NAMALWA (cell line): ENCODE measurements at places on chromosomes 16 and 17.
A peak's percentile ranks its signal among the peaks of the same experiment; 100 is the strongest.

GRCh38 chr16:30761928-30762902 is at the start of the genes CFAP119 and RNF40:
Gene CFAP119 (minus strand): TSS chr16:30762062. CDS start chr16:30761748, 314 bp downstream.
Gene RNF40 (plus strand): TSS chr16:30762322. CDS start chr16:30762546, 224 bp downstream.
- peak; percentile 96 for DNase-seq

DNA sequence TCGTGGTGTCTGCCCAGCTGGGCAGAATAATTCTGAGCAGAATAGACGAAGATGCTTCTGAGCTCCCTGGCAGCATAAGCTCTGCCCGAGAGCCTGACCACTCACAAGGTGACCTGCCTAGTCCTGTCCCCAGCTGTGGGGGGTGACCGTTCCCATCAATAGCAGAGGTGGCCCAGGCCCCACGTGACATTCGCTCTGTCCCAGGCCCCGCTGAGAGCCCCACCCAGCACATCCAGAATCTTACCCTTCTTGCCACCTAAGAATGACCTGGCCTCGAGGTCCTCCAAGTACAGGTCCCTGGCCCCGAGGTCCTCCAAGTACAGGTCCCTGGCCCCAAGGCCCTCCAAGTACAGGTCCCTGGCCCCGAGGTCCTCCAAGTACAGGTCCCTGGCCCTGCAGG is 695 bp upstream of the TMEM204 start:
- no peak for DNase-seq

- peak; percentile 84 for DNase-seq
Observed at GRCh38 chr17:39174920-39175694, 9.1 kb upstream of the ARL5C start.

DNA sequence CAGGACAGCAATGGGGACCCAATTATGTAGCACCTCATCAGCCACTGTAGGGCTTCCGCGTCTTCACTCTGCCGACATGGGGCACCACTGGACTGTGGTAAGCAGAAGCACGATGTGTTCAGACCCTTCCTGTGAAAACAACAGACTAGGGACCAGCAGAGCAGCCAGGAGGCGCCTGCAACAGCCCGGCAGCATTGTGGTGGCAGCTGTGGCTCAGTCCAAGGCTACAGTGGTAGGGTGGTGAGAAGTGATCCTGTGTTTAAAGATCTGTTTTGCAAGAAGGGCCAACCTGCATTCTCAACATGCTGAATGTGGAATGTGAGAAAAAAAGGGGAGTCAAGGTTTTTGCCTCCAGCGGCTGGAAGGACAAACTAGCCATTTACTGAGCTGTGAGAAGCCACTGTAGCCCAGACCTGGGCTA is 80.8 kb downstream of the GAS7 start:
- peak; percentile 47 for DNase-seq

DNA sequence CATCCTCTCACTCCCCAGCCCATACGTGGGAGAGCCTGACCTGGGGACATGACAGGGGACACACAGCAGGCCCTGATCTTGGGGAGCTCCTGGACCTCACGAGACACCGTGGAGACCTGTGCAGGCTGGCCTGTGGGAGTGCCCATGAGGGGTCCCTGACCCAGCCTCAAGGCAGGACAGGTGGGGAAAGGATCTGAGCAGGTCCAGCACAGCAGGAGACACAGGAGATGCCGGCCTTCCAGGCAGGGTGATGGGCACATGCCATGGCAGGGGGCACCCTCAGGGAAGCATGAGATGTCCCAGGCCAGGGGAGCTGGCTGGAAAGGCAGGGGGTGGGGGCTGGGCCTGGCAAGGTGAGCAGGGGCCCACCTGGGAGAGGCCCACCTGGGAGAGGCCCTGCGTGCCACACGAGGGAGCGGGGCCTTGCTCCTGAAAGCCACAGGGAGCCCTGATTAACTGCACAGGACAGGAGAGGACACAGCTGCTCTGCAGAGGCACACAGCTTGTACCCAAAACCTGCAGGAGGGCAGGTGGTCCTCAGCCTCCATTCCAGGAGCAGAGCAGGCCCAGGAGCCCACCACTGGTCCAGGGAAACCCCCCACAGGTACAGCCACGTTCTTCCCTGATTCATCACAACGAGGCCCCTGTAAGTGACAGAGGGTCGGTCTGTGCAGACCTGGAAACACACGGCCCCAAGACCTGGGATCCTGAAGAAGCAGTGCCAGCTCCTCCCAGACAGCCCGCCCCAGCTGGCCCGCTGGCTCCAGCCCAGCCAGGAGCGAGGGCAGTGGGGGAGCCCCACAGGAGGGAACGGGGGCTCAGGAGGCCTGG is 26.6 kb upstream of the KRT17 start:
- no peak for DNase-seq

DNA sequence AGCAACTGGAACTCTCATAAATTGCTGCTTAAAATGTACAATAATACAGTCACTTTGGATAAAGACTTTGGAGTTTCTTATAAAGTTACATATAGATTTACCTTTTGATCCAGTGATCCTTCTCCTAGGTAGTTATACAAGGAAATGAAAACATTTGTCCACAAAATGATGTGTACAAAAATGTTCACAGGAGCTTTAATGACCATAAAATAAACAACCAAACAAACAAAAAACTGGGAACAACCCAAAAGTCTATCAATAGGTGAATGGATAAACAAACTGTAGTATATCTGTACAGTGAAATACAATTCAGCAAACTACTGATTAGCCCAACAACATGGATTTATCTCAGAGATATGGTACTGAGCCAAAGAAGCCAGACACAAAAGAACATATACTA is 37.6 kb downstream of the TTLL6 start:
- DNase-seq, result no peak

GRCh38 chr16:89023621-89024511 is 46.9 kb upstream of the CBFA2T3 start:
- DNase-seq, result no peak

DNA sequence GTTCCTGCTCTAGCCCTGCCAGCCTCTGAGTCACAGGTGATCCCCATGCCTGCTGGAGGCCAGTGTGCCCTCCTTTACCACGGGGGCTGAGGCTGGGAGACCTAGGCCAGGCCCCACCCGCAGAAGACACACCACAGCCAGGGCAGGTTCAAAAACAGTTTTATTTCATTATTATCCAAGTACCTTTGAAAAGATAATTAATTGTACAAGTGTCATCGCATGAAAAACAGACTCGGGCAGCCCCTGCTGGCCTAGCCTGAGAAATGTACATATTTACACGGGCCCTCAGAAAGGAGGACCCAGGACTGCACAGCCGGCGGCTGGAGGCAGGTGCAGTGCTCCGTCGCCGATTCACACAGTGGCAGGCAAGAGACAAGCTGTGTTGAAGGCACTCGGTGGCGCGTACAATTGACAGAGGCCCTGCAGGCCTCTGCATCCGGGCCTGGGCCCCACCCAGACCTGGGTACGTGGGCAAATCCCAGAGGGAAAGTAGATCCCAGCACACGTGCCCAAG is 4.4 kb downstream of the PDIA2 start:
- peak; percentile 33 for DNase-seq

- DNase-seq, result peak; percentile 62
Observed at GRCh38 chr16:88570691-88571092, 489 bp downstream of the ZC3H18 start.

- DNase-seq, result no peak
Observed at GRCh38 chr17:76553178-76553908, 13.5 kb downstream of the PRCD start.

GRCh38 chr17:18018411-18018921 is 20.5 kb downstream of the ATPAF2 start:
- DNase-seq, result no peak

- peak; percentile 59 for DNase-seq
Observed at GRCh38 chr16:10256784-10257641, 74.8 kb upstream of the GRIN2A start.

DNA sequence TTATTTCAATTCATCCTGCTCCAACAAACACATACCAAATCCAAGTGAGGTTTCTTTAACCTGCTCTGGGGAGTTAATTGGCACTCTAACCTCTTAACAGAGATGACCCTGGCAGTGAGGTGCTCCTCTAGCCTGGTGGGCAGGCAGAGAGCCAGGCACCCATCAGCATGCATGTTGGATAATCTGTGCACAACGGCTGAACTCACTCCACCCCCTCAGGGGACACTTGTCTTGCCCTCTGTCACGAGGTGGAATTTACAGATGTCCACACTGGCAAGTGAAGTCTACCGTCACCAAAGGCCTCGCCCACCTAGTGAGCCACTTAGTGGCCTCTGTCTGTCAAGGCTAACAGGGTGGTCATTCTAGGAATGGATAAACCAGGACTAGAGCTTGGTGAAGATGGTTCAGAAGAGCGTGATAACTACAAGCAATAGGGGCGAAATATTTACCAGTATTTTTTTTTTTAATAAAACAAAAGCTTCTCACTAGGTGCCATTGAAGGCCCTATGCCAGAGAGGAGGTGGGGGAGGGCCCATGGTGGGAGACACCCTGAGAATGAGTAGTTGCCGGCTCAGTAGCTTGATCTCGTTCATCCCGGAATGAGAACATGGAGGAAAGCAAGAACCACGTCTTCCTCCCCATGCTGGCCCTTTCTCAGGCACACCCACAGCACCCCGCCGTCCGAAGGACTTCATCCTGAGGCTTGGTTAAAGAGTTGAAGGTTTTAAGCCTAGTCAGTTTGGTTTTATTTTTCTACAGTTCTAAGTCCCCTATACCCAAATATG is 25.2 kb downstream of the PLD6 start:
- no peak for DNase-seq

GRCh38 chr16:87131996-87132345 is 185.2 kb downstream of the C16orf95 start:
- DNase-seq, result no peak

DNA sequence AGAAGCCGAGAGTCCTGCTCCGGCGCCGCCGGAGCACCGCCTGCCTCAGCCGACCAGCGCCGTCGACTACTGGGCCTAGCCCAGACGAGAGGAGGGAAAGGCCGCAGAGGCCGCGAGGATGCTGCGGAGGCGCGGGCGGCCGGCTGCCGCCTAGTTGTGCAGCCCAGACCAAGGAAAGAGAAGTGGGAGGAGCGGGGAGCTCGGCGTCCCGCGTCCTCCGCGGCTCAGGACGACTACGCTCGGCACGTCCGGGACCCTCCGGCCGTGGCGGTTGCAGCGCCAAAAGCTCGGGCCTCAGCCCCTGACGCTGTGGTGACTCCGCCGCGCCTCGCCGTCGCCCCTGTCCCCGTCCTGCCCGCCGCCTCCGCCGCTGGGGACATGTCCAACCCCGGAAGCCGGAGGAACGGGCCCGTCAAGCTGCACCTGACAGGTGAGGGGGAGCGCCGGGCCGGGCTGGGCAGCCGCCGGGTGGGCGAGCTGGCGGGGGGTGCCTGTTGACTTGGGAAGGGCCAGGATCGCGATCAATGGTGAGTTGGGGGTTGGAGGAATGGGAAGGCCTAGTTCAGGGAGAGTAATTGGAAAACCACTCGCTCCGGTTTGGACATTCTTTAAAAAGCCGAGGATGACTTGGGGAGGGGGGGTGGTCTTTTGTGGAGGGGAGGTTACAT is 37.7 kb downstream of the RNF135 start:
- no peak for DNase-seq

DNA sequence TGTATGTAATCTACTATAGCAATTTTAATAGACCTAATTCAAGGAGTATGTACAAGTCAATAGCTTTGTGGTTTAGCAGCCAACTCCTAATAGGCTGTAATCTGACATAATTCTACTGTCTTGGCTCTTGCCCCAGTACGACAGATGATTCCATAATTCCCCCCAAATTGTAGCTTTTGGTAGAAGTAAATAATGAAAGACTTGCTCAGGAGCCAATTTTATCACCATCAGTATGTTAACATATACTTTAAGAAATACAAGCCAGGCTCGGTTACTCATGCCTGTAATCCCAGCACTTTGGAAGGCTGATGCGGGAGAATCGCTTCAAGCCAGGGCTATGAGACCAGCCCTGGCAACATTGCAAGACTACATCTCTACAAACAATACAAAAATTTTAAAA is 53.9 kb downstream of the AP2B1 start:
- DNase-seq, result no peak

DNA sequence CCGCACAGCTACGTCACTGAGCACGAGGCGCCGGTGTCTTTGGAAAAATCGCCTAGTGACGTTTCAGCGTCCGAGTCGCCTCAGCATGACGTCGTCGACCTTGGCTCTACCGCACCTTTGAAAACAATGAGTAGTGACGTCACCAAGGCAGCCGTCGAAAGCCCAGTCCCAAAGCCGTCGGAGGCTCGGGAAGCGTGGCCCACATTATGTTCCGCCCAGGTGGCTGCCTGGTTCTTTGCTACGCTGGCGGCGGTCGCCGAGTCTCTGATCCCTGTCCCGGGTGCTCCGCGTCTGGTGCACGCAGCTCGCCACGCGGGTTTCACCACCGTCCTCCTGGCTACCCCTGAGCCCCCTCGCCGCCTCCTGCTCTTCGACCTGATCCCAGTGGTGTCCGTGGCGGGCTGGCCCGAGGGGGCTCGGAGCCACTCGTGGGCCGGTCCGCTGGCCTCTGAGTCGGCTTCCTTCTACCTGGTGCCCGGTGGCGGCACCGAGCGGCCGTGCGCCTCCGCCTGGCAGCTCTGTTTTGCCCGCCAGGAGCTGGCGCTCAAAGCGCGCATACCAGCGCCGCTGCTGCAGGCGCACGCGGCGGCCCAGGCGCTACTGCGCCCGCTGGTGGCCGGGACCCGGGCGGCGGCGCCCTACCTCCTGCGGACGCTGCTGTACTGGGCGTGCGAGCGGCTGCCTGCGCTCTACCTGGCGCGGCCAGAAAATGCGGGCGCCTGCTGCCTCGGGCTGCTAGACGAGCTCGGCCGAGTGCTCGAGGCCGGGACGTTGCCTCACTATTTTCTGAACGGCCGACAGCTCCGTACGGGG is 1.5 kb downstream of the TMEM102 start:
- peak; percentile 72 for DNase-seq

- peak; percentile 62 for DNase-seq
Observed at GRCh38 chr16:22189473-22190080, 16.5 kb upstream of the EEF2K start.

DNA sequence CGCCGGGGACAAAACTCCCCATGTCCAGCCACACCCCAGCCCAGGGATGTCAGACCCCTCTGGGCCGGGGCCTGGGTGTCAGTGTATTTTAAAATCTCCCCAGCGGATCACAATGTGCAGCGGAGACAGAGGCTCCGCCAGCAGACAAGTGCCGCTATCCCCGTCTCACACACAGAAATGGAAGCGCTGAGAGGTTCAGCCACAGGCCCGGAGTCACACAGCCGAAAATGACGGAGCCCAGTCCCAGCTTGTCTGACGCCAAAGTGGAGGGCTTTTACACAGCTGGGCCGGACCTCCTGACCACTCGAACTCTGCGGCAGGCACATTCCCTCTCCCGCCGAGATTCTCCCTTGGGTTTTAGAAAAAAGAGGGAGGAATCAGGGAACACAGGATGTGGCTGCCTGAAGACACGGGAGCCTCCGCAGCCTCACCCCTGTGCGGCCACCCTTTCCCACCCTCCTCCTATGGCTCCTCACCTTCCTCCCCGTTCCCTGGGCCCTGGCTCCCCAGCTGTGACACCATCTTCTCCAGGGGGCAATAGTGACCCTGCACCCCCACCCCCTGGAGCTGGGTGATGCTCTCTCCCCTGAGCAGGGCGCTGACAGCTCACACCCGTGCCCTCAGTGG is 6.8 kb upstream of the OSGIN1 start:
- no peak for DNase-seq

- DNase-seq, result peak; percentile 54
Observed at GRCh38 chr16:15777533-15778203, 79.2 kb downstream of the MYH11 start.

GRCh38 chr16:19132898-19133297 is 19.1 kb downstream of the ITPRIPL2 start:
- DNase-seq, result no peak
